WTC11 (cell line): ENCODE measurements at places on chromosomes 7 and 10.

GRCh38 chr7:137772316-137772715 lies 74.5 kb downstream of the DGKI start:
- no peaks in the 10 kb centered on the region for H3K36me3 ChIP-seq
- peaks cover 17% of the 10 kb centered on the region for H3K4me1 ChIP-seq
- H3K27me3 ChIP-seq, result no peaks in the 10 kb centered on the region
- no peak overlapping the region for H3K27ac ChIP-seq

GRCh38 chr10:34995925-34996324 lies 94.2 kb downstream of the CUL2 start:
- no peaks in the 10 kb centered on the region for H3K36me3 ChIP-seq
- H3K27ac ChIP-seq, result no peak overlapping the region
- peak; percentile 56 for DNase-seq
- H3K4me1 ChIP-seq, result peaks cover 25% of the 10 kb centered on the region
- H3K4me3 ChIP-seq, result no peak overlapping the region
- peaks cover 2% of the 10 kb centered on the region for H3K27me3 ChIP-seq

DNA sequence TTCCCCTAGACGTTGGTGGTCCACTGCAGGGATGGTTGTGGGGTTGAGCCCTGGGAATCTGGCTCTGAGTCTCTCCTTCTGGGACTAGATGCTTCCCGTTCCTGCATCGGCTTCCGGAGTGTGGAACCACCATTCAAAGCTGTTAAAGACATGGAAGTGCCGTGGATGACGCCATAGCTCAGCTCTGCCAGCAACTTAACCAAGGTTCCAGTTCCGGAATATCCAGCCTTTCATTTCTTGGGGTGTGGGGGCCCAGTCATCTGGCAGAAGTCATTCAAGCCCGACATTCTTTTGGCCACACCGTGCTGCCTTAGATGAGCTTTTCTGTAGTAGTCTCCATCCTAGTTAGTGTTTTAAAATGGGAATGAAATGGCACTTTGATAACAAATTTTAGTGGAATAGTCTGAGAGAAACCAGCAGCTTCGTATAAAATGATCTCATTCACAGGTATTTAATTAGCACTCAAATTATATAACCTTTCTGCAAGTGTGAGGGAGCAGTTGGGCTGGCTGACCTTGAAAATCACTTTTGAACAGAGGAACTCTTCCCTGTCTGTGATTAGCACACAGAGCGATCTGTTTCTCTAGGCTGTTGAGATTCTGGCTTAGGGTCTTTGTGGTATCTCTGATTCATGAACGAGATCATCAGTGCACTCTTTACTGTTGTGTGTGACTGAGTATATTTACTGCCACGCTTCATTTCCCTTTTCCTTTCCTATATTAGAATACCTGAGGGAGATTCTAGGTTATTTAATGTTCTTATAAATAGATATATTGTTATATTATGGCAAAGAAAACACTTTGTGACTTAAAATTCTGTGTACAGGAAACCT lies 19.9 kb downstream of the LMTK2 start:
- H3K4me3 ChIP-seq, result no peak overlapping the region
- H3K4me1 ChIP-seq, result peaks cover 16% of the 10 kb centered on the region
- no peak for DNase-seq
- no peaks in the 10 kb centered on the region for H3K27me3 ChIP-seq
- H3K36me3 ChIP-seq, result no peaks in the 10 kb centered on the region

DNA sequence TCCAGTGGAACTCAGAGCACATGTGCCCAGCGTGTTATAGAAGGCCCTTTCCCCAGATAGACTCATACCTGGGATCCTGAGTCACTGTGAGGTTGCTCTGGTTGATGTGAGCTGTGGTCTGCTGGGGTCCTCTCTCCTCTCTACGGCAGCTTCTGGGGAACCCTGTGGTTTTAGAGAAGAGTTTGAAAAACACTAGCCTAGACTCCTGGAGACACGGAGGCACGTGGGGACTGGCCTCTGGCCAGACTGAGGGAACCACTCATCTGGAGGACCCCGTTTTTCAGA lies 10.3 kb downstream of the ZNF775 start:
- H3K4me1 ChIP-seq, result peaks cover 58% of the 10 kb centered on the region
- H3K27me3 ChIP-seq, result no peaks in the 10 kb centered on the region
- H3K27ac ChIP-seq, result no peak overlapping the region
- peaks cover 42% of the 10 kb centered on the region for H3K36me3 ChIP-seq
- DNase-seq, result no peak

GRCh38 chr7:132654150-132654549 lies 77.9 kb upstream of the PLXNA4 start:
- peak overlapping the region; percentile 35 for H3K4me3 ChIP-seq
- H3K4me1 ChIP-seq, result peaks cover 40% of the 10 kb centered on the region
- H3K27ac ChIP-seq, result no peak overlapping the region
- DNase-seq, result peak; percentile 16

DNA sequence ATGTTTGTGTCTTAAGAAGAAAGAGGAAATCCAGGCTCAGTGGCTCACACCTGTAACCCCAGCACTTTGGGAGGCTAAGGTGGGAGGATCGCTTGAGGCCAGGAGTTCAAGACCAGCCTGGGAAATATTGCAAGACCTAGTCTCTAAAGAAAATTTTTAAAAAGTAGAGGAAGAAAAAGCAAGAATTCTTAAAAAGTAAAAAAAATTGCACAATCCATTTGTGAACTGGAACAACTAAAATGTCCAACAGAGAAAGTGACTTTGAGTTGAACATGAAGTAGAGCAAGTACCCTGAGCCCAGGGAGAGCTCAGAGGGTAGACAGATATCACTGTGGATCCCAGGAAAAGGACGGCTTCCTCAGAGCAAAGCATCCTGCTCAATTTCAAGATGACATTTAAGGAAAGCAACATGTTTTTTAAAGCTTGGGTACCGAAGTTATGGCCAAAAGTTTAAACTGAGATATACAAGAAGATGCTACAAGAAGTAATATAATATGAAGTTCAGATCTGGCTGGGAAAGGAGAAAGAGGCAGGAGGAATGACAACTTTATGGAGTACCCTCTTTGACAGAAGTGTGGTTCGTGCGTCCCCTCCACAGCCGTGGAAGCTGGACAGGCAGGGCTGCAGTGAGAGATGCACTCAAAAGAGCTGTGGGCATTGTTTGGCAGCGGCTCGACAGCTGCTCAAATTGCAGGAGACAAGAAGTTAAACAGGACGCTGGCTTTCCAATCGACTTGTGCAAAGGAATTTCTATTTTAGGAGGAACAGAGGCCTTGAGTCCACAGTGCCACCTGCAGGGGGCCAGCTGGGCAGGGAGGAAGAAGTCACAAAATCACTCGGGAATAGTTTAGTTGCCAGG lies 201.3 kb downstream of the JCAD start:
- H3K27me3 ChIP-seq, result no peaks in the 10 kb centered on the region
- peaks cover 6% of the 10 kb centered on the region for H3K4me1 ChIP-seq
- no peaks in the 10 kb centered on the region for H3K36me3 ChIP-seq
- no peak overlapping the region for H3K27ac ChIP-seq
- DNase-seq, result peak; percentile 49
- H3K4me3 ChIP-seq, result no peak overlapping the region
